H1 (cell line): ENCODE measurements at places on chromosomes 13 and 19.

DNA sequence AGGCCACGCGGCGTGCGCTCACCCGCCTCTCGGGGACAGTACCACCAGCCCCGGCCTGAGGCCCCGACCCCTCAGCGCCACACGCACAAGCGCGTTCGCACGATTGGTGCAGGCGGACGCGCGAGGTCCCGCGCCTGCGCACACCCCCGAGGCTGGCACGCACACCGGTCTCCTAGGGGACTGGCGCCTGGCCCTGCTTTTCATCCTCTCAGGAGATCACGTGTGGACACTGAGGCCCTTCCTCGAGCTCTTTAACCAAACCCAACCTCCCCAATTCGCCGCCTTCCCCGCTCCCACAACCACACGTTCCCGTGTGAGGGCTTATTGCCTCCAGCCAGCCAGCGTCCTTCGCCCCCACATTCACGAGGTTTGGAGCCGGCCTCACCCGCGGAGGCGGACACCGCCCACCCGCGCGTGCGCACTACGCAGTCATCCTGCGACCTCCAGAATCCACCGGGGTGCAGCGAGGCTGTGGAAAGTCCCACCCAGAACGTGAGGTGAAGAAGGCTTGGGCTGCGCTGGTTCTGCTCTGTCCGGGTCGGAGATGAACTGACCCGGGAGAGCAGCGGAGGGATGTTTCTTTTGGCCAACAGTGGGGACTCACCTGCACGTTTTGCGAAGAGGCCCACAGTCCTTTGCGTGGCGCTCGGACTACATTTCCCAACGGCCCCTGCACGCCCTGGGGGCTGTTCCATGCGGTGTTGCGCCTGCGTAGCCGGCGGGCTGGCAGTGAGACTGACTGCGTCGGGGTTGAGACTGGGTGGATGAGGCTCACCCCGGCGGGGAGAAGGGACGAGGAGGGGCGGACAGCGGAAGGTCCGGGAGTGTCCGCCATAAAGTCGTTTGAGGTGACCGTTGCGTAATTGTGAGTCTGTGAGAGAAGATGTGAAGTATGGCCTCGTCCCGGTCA is 539 bp upstream of the ZNF667 start:
- DNase-seq, result peak; percentile 39

DNA sequence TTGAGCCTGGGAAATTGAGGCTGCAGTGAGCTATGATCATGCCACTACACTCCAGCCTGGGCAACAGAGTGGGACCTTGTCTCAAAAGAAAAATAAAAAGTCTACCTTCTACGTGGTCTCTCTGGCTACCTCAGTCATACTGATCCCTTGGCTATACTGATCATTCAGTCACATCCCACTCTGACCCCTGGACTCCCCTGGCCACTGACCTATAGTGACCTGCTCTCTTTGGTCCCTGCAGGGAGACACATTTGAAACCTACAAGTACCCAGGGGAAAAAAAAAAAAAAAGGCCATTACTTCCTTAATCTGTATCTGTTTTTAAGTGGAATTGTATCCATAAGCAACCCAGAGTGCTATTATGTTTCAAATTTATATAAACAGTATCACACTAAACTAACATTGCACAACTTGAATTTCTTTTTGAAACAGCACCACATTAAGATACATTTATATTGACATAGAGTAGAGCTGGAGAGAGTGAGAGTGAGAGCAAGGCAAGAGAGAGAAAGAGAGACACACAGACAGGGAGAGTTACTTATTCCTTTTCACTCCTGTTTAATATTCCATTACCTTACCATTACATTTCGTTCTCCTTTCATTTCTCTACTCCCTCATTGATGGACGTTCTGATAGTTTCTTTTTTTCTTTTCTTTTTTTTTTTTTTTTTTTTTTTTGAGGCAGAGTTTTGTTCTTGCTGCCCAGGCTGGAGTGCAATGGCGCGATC is 23.7 kb upstream of the CERS4 start:
- DNase-seq, result no peak

DNA sequence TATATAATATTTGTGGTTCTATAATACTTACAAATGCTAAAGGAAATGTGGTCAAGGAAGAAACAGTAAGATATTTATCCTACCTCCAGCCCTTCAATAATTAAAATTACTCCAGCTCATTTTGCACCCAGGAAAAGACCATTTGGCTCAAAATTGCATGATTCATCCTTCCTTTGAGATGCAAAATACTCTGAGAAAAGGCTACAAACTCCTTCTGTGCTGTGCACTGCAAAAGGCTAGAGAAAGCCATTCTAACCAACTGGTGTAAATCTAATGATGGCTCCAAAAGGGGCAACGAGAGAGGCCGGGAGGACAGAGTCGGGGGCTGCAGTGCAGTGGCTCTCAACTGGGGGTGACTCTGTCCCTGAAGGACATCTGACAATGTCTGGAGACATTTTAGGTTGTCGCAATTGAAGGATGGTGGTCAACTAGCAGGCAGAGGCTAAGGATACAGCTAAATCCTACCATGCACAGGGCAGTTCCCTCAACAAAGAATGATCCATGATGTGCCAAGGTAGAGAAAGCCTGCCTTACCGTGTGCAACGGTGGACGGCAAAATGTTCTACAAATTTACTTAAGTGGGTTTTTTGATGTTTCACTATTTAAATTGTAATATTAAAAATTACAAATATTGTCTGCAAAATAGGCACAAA is 32.6 kb downstream of the SLC7A1 start:
- DNase-seq, result no peak

- DNase-seq, result no peak
These were observed 24.0 kb upstream of the ANKRD10 start for GRCh38 chr13:110938662-110939421.

GRCh38 chr13:80131204-80131603 is 209.7 kb downstream of the SPRY2 start:
- DNase-seq, result no peak

DNA sequence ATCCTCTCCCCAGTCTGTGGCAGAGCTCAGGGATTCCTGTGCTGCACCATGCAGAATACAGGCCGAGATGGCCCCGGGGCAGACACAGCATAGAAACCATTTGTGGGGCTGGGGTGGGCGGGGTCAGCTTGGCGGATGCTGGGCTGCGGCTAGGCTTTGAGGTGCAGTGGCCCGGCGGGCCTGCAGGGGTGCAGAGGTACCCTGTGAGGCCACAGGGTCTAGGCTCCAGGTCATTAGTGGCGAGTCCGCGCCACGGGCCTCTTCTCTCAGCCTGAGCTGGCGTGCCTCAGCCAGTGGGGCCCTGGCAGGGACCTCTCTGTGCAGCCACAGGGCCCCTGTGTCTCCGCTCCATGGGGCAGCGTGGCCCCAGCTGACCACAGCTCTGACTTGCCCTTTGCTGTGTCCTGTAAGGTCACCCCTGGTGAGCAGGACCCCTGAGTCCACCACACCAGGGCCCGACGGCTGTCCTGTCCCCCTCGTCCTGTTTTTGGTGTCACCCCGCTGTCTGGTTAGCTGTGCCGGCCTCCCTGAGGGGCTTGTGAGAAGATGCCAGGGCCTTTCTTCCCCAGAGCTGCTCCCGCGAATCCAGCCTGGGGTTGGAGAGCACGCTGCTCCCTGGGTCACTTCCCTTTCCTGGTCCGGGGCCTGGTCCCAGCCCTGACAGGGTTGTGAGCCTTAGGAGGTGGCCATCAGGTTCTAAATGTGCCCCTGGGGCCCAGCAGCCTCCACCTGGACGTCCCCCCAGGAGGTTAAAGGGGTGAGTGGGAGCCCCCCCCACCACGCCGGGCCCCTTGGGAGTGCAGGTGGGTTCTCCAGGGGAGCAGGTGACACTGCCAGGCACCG is 12.1 kb downstream of the KDM4B start:
- DNase-seq, result no peak

DNA sequence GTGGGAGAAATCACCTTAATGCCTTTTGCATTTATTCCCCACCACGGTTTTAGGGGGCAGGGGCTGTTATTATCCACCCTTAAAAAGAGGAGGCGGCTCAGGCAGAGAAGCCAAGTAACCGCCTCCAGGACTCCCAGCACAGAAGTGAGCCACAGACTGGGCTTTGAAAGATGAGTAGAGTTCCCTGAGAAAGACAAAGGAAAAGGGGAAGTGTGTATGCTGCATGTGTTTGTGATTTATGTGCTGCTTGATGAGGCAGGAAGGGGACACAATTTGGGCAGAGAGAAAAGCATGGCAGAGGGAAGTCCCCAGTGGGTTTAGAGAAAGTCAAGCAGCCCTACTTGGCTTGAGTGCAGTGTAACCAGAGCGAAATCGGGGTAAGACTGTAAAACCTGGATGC is 85.0 kb downstream of the DOCK9 start:
- DNase-seq, result no peak

GRCh38 chr13:48158290-48158689 is 63.4 kb upstream of the MED4 start:
- DNase-seq, result no peak

- DNase-seq, result no peak
These were observed 128.8 kb downstream of the STK24 start for GRCh38 chr13:98447881-98448641.

GRCh38 chr19:5024282-5024681 is 55.4 kb downstream of the KDM4B start:
- no peak for DNase-seq

- DNase-seq, result no peak
These were observed 28.1 kb downstream of the ZNF787 start for GRCh38 chr19:56092685-56093631.

GRCh38 chr19:7288977-7289376 is 5.2 kb downstream of the INSR start:
- no peak for DNase-seq

DNA sequence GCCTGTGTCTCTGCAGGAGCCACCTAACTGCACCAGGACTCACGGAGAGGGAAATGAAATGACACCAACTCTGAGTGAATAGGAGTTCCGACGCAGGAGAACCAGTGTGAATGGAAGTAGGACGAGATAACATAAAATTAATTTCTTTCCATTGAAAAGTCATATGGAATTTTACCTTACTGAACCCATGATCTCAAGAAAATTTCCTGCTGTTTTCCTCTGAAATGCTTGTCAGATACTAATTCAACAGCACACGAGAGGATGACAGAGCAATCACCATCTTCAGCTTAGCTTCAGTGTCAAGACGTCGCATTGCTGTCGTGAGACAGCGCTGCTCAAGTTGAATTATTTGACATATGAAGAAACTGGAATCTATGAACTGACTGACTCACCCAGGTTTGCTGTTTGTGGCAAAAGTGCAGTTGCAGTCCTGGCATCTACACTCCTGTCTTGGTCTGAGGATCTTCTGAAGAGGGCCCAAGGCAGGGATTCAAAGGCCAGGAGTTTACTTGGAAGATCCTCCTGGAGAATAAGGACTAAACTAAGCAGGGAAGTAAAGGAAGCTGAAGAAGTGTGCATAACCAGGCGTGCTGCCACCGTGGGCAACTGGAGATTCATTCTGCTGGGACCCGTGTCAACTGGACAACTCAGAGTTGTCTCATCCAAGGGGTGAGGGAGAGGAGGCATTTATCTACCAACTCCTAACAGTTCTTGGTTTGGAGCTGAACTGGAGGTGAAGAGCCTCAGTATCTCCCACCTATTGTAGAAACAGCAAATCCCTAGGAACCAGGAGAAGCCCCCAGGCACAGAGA is 214.4 kb upstream of the IRS2 start:
- DNase-seq, result no peak

DNA sequence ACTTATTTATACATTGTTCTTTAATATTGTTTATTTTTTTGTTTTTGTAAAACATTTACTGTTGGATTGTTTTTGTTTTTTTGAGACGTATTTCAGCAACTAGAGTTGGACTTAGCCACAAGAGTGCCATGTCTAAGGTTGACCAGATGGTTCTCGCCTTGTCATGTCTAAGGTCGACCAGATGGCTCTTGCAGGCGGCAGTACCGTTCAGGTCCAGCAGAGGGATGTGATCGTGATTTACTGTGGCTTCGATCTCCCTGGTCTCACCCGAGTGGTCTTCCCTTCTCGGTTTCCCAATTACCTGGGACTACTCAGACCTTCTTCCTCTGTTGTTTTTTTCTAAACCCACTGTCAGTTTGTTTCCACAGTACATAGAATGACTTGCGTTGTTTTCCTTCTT is 1438.6 kb downstream of the UQCRFS1 start:
- peak; percentile 77 for DNase-seq

GRCh38 chr13:31797154-31797775 is 57.9 kb downstream of the RXFP2 start:
- no peak for DNase-seq

GRCh38 chr13:100798739-100799361 is 124.3 kb upstream of the TMTC4 start:
- no peak for DNase-seq

- no peak for DNase-seq
These were observed 23.4 kb upstream of the EID2 start for GRCh38 chr19:39563408-39563807.

DNA sequence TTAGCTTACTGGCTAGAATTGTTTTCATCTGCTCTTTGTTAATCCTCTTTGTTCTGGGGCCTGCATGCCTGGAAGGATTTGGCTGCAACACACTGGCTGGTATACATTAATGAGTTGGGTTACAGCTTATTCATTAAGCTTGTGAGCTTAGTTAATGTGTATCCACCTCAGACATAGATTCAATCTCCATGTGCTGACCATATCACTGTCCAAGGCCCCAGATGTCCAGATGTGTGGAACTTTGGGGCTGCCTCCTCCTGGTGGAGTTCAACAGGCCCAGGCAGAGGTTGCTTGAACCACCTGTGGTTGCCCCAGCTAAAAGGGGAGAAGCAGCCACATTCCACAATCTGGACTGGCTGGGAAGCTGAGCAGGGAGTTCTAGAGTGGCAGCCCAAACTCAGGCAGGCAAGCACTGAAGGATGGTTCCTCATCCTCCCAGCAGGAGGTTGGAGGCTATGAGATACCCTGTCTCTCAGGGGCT is 5.4 kb downstream of the DIAPH3 start:
- DNase-seq, result no peak

DNA sequence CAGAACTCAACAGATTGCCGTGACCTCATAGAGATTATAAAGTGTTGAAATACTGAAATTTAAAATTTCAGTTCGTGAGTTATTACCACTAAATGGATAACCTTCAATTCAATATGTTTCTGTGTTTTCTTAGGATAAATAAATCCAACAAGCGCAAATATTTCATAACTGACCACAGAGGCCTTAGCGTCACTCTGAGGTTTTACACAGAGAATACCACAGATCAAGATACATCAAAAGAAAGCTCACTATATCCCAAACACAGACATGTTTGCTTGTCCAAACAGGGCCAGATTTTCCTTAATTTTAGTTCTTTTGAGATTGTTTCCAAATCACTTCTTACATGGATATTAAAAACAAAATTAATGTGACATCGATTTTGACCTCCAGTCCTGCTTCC is 235.8 kb downstream of the EFNB2 start:
- DNase-seq, result no peak

DNA sequence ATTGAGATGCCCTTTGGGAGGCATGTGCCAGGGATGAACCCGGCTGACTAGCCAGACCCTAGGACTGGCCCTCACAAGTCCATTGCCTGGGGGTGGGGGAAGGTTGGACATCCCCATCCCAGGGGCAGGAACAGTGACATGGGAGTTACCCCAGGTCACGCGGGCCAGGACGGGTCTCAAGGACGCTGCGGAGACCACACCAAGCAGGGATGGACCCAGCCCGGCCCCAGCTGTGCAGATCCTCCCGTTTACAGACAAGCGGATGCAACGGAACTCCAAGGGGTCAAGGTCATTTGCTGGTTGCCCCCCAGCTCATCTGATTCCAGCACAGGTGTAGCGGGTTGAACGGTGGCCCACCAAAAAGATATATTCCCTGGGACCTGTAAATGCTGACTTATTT is 20.0 kb downstream of the F2RL3 start:
- no peak for DNase-seq

- DNase-seq, result no peak
These were observed 8.4 kb upstream of the UPF3A start for GRCh38 chr13:114272977-114273376.
